ENCODE measurements at places on chromosomes 12 and 14.

- no peak for DNase-seq
These were observed 52.5 kb downstream of the GALNT9 start for GRCh38 chr12:132276827-132277373.

DNA sequence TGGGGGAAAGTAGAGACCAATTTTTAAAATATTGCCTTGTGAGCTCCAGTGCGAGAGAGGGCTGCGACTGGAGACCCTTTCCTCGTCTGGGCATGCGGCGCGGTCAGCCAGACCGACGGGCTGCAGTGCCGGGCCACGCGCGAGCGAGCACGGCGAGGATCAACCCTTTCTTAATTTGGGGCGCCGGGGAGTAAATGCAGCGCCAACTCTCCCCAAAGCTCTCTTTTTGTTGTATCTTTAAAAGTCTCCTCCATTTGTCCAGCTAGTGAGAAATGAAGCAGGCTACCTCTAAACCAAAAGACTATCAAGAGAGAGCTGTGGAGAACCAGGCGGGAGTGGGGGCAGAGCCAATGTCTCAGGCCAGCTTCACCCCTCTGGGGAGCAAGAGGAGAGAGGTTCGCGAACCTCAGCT lies 1.4 kb downstream of the SIX1 start:
- DNase-seq = peak; percentile 23

- DNase-seq = no peak
These were observed 405.4 kb downstream of the TMTC2 start for GRCh38 chr12:83092129-83092528.

GRCh38 chr12:38161123-38162000 lies 155.2 kb upstream of the ALG10B start:
- DNase-seq = no peak

GRCh38 chr12:71797531-71797930 lies 42.0 kb upstream of the TBC1D15 start:
- no peak for DNase-seq

GRCh38 chr12:53938326-53939140 lies at the start of gene HOXC13:
TSS of gene HOXC13 (plus strand) at chr12:53938831. CDS start at chr12:53938907, 76 bp downstream.
- peak; percentile 54 for DNase-seq

DNA sequence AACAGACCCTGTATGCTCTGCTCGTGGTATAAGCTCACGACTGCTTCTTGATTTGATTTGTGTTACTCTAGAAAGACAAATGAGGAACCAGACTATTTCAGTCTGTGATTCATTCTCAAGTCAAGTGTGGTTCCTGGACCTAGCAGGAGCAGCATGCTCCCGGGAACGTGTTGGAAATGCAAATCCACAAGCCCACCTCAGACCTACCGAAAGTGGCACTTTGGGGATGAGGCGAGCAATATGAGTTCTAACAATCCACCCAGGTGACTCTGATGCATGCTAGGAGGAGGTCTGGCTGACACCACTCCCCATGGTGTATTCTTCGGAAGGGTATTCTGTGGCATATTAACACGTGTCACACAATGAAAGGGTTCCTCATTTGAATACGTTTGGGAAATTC lies 59.5 kb upstream of the TMX1 start:
- no peak for DNase-seq

- no peak for DNase-seq
These were observed 1.2 kb downstream of the EDDM3B start for GRCh38 chr14:20769421-20769820.

DNA sequence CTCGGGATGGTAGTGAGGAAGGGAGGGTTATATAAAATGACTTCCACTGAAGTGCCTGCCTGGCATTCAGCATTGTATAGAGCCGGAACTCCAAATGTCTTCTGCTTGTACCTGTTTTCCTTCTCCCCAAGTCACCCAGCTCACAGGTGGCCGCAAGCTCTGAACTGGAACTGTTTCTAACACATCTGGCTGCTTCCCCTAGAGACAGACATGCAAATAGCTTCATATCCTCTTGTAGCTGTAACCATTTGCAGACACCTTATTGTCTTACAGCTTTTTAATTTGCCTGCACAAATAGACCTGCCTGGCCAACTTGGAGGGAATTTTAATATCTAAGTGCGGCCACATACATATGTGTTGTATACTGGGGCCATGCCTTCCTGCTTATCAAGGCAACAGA lies 126.0 kb downstream of the CHST11 start:
- no peak for DNase-seq

DNA sequence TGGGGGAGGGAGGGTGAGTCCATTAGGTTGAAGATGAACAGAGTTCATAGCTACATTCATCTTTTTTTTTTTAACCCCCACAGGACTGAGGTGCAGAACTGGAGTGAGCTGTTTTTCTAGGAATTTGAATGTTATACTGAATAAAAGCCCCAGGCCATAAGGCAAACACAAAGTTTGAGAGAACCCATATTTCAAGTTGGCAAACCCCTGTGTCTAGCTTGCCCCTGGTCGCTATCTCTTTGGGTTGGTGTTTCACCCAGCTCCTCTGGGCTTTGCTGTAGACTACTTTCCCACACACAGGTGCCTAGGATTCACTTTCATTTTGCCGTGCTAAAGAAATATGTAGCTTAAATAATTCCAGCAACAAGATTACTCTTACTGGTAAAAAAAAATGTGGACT lies 5.2 kb upstream of the LMO3 start:
- DNase-seq = no peak

GRCh38 chr12:87960566-87960965 lies 68.6 kb downstream of the C12orf50 start:
- DNase-seq = no peak

DNA sequence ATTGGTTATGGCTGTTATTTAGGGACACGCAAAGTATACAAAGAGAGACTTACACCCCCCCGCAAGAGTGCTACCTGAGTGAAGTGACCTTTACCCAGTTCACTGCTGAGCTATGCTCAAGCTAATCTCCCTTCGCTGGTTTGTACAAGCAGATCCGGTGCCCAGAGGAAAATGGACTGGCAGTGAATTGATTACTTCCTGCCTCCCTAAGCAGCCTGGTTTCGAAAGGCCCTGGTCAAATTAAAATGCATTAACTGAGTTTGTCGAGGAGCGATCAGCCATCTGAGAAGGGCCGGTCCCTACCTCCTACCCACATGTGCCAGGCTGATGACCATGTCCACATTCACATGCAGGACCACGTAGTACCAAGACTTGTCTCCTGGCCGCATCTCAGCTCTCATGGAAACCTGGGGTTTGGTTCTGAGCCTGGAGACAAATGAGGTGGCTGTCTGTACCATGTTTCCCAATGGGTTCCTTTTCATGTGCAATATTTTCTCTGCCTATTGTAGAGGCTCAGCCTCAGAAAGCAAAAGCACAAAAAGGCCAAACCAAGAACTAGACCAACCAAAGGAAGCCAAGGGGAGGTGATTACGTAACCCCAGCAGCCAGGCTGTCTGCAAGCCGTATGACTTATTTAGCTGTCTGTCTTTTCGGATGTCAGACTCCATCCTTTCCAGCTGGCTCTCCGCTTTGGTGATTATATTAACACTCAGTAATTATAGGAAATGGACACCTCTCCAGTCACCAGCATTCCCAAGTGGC lies 284.7 kb upstream of the PWP1 start:
- peak; percentile 50 for DNase-seq

- no peak for DNase-seq
These were observed 486 bp upstream of the AKT1 start for GRCh38 chr14:104795781-104796686.

DNA sequence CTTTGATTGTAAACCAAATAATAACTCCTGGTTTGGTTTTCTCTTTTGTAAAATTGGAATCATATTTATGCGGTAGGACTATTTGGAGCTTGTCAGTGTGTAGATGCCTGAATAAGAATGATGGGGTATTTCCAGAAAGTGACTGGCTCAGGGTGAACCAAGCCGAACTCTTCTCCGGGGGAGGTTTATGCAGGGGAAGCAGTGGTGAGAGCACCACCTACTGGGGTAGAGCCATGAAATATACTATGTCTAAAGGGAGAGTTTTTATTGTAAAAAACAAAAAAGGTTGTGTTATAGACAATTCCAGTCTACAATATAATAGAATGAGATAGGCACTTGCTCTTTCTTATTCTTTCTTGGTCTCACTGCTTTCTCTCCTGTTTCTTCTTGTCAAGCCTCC lies 222.9 kb upstream of the SLC16A7 start:
- DNase-seq = peak; percentile 0

DNA sequence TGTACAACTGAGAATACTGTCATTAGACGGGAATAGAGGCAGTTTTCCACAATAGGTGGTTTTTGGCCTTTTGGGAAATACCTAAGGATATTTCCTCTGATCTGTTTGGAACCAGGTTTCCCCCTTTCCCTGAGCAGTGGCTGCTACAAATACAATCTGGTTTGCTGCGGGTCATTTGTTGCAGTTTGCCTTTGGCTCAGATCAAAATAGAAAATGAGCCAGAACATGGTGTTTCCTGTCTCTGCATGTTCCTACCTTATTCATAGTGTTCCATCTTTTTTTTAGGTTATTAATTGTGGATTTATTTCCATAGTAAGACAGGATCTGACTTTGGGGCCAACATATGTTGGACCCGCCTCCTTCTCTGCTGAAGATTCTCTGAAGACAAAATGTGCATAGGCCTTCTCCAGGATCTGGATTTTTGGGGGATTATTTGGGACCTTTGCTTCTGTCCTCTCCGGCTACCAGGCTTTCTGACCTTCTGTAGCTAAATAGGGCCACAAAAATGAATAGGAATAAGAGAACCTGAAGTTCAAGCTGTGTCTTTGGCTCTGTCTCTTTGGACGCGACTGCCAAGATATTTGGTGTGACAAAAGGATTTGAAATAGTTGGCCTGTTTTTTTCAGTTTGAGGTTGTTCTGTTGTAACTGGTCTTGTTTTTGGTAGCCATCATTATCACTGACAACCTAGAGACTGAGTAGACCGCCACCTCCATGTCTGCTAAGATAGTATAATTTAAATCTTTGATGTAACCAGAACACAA lies 146.9 kb downstream of the PRKCH start:
- no peak for DNase-seq

- no peak for DNase-seq
These were observed 99.2 kb downstream of the SNAPC1 start for GRCh38 chr14:61861320-61861865.

- no peak for DNase-seq
These were observed 114.2 kb downstream of the PCNX1 start for GRCh38 chr14:71021347-71022011.

- DNase-seq = no peak
These were observed 94.1 kb downstream of the LGMN start for GRCh38 chr14:92654239-92654901.

DNA sequence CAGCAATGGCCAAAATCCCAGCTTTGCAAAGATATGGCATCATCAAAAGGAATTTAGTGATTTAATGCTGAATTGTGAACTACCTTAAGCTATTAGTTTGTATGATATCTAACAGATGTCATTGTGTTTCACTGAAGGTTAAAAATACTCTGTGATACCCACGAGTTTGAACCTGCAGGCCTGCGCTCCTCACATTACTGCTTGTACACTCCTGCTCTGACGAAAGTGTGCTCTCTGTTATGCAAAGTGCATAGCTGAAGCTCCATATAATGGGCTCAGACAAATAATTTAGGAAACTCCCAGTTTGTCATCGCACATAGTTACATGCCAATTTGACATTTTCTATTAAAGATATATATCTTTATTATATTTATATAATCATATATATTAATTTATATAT lies 52.2 kb downstream of the SPPL3 start:
- DNase-seq = no peak

DNA sequence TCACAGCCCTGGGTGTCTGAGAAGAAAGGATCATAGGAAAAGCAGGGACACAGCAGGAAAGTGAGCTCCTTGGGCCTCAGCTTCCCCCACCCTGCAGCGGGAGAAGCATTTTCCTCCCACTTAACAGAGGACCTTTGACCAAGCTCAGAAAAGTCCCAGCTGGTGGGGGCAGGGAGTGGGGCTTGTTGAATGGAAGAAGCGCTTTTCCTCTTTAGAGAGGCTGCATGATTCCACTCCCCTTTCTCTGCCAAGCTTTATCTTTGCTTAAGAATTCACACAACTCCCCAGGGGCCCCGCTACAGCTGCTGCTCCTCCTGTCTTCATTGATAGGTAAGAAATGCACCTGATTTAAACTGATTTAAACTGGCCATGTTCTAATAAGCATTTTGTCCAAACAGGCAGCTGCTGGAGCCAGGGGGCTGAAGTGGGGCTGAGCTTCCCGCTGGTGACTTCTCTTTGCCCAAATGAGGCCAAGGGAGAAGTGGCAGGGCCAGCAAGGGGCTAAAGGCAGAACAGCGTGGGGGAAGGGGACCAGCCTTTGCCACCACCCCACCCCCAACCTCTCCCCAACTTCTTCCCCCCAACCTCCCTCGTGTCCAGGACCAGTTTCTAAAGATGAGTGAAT lies 1.7 kb upstream of the PAPLN start:
- DNase-seq = no peak

- DNase-seq = no peak
These were observed 105.2 kb upstream of the RPH3A start for GRCh38 chr12:112686373-112686772.

Measured in hematopoietic multipotent progenitor cell (in vitro differentiated cells).